T-cell (primary cell): ENCODE measurements at places on chromosomes 13 and 19.

DNA sequence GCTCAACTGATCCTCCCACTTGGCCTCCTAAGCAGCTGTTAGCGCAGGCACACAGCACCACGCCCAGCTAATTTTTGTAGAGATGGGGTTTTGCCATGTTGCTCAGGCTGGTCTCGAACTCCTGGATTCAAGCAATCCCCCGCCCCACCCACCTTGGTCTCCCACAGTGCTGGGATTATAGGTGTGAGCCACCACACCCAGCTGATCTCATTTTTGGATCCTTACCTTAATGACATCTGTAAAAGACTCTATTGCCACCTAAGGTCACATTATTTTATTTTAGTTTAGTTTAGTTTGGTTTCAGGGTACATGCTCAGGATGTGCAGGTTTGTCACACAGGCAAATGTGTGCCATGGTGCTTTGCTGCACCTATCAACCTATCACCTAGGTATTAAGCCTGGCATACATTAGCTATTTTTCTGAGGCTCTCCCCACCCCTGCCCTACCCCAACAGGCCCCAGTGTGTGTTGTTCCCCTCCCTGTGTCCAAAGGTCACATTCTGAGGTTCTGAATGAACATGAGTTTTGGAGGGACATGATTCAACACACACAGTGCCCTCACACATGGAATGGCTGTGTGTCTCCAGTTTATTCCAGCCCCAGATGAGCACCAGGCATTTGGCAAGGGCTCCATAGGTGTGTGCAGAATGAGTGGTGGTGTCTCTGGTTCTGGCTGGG, 1.3 kb downstream of the OR10H5 start:
- no peak for DNase-seq

DNA sequence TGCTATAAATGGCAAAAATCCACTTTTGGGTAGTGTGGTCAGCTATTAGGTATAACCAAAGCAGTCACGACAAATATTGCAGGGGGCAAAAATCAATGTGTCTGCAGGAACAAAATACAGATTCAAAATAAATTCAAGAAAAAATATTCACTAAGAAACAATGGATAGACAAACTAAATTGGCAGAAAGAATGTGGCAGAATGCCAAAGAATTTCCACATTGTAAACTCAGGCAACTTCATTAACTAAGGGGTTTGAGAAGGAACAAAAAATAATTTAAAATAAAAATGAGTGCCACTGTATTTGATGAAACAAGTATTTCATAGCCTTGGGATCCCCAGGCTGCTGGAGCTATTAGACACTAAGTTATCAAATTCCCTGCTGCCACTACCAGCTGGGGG, 193.1 kb downstream of the VWA8 start:
- DNase-seq, result no peak

DNA sequence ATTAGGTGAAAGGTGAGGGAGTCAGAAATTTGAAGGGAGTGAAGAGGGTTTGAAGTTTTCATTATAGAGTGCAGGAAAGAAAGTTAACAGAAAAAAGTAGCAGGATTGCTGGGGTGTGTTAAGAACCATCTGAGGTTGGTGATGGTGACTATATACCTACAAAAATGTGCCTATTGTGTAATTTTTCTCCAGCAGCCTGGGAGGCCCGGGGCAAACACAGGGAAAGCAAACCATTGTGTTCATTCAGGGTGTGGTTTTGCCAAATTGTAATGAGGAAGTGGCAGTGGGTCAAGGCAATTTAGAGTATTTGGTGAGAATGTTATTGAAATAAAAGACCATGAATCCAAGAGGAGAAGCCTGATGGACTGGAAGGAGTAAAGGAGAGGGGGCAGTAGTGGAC, 8.2 kb upstream of the SUCLA2 start:
- DNase-seq, result no peak

- DNase-seq, result no peak
Measured at GRCh38 chr13:38308736-38309135, 40.9 kb upstream of the UFM1 start.

DNA sequence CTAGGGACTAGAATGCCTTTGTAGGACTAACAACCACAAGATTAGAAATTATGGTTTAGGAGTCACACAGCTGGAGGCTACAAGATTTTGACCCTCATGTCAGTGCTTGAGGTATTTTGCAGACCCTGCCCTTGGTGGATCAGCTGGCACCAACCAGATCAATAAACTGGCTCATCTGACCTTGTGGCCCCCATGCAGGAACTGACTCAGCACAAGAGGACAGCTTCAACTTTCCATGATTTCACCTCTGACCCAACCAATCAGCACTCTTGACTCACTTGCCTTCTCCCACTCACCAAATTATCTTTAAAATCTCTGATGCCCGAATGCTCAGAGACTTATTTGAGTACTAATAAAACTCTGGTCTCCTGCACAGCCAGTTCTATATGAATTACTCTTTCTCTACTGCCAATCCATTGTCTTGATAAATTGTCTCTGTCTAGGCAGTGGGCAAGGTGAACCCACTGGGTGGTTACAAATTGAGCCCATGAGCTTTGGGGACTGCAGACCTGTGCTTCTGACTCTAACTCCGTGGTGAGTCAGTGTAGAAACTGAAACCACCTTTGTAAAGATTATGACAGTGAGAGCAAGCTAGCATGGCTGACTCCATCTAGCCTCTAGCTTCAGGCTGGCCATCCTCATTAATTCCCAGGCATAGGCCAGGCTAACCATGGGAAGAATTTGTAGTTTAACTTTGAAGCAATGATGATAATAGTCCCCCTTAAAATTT, 33.9 kb upstream of the CEACAM8 start:
- DNase-seq, result no peak

GRCh38 chr13:41788552-41788951, 172.4 kb downstream of the VWA8 start:
- DNase-seq, result no peak

DNA sequence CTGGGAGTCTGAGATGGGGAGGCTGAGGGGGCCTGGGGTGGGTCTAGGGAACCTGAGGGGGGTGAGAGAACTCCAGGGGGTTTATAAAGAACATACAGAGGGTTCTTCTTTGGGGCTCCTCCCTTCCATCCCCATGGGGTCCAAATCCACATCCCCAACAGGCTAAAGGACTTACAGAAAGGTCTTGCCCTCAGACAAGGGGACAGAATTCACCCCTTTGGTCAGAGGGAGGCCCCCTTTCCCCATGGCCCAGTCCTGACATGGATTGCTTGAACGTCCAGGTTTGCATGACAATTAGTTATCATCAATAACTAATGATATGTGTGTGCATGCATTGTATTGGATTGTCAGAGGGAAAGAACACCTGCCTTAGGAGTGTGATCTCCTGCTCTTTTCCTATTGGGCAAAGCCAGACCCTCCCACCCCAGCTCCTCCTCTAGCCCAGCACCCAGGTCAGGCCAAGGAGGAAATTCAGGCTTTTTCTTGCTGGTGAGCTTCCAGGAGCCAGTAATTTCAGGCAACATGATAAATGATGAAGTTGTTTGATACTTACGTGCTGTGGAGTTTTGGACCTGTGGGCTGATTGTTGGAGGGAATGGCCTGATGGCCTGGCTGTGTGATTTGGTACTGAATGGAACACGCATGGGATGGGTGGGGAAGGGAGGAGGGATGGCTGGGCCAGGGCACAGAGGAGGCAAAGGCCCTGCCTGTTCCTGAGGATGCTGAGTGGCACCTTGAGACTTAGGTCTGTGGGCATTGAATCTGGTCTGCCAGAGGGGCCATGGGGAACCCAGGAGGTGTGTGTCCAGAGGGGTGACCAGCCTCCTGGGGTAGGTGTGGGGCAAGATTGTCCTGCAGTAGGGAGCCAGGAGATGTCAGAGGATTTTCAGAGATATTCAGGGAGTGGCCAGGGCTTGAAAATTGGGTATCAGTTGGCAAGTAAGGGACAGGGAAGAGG, 1.1 kb downstream of the KLHL26 start:
- no peak for DNase-seq

DNA sequence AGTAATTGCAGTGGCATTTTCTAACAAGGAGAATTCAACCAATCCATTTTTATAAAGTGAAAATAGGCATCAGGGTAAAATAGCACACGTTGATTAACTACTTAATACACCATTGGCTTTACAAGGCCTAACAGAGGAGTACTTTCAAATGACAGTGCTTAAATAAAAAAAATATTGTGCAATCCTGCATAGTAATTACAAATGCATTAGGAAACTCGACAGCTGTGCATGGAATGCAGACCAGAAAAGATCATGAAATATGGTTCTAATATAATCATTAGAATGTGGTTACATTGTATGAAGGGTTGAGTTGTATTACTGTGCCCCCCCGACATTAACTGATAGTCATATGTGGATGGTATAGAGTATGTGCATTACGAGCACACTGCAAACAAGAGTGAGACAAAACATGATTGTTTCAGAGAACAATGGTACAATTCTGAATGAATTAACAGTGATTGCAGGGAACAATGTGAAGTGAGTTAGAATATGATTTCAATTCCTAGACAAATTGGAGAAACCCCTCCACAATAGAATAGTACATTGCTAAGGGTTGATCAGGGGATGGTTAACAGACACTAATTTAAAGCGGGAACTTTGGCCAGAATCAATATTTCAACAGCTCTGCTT, 270.6 kb downstream of the GPC5 start:
- no peak for DNase-seq

GRCh38 chr13:97498419-97498818, 64.5 kb downstream of the RAP2A start:
- no peak for DNase-seq

- no peak for DNase-seq
Measured at GRCh38 chr13:72508392-72508791, 219.0 kb downstream of the MZT1 start.

DNA sequence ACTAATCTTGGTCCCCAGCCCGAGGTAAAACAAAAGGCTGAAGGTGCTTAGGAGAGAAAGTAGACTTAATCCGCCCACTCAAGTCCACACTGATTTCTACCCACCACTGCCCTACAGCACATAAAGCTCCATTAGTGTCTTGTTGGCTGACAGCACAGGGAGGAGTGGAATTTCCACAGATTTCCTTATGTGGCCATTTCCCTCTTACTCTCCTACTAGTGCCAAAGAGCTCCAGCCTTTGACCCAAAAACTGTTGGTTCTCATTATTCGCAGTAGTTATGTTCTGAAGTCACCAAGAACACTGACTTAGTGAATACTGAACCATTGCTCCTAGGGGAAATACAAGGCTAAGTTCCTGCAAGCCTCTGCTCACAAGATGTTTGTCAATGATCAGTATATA, 61.2 kb downstream of the RAB20 start:
- no peak for DNase-seq

DNA sequence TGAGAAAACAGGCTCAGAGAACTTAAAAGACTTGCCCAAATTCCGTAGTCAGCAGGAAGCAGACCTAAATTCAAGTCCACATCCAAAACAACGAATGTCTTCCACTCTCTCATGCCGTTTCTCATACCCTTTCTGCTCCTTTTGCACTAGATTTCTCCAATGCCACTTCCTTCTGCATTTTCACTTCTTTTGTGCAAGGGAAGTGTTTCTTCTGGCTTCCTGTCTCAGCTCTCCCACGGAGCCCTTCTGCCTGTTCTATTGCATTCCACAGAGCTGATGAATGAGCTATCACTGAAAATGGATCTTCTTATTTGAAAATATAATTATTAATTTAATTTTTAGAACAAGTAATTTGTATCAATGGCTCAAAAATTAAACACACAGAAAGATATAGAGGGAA, 56.1 kb upstream of the STK24 start:
- no peak for DNase-seq

DNA sequence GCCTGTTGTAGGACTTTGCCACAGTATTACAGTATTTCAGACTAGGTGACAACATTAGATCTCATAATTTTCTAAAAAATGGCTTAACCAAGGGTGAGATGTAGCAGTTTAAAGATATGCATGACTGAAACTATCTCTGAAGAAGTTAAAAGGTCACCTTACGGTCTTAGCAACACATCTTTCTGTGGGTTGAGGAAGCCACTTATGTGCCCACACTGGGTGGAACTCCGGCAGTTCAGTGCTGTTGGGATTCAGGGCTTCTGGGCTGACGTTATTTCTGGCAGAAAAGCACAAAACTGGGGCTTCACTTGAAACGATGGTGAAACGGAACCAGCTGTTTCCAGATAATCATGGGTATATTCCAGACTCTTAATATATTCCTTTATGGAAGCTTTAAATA, 697.3 kb downstream of the PCDH9 start:
- DNase-seq, result no peak

DNA sequence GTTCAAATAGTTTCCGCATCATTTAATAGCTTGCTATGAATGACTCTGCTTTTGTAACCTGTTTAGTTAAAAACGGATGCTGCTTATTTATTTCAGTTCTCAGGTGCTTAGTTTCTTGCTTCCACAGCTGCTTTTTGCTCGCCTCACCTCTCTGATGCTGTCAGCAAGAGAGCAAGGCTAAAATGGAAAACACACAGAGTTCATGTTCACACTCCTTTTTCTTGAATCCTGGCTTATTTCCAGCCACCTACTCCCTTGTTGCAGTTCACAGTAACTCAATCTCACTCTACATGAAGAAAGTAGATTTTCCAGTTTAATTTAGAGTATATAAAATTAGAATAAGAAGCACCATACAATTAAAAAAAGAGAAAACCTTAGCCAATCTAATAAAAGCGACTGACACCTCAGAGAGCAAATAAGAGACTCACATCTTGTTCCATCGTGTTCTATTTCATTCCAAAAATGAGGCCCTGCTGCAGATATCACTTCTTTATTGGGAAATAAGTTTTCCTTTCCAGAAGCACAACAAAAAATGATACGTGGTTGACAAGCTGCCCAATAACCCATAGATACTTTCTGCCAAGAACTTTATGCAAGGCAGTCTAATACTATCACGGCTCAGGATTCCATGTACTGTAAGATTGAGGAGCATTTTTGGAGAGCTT, 326.1 kb upstream of the SLITRK1 start:
- DNase-seq, result no peak

DNA sequence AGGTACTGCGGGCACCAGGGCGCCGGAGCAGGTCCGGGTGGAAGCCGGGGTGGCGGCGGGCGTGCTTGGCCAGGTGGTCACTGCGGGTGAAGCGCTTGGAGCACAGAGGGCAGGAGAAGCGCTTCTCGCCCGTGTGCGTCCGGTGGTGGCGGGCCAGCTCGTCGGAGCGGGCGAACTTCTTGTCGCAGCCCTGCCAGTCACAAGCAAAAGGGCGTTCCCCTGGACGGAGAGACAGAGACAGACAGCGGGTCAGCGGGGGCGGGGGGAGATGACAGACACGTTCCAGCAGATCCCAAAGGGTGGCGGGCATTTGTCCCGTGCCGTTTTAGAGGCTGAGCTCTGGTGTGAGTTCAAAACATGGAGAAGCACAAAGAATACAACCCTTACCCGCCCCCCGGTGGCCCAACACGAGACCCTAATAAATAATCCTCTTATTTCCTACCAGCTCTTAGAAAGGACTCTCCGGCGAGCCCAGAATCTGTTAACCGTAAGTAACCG, 6.3 kb upstream of the REXO1 start:
- DNase-seq, result no peak
